Amygdala (tissue), 56 donors: ENCODE measurements at places on chromosomes 16 and 17.

DNA sequence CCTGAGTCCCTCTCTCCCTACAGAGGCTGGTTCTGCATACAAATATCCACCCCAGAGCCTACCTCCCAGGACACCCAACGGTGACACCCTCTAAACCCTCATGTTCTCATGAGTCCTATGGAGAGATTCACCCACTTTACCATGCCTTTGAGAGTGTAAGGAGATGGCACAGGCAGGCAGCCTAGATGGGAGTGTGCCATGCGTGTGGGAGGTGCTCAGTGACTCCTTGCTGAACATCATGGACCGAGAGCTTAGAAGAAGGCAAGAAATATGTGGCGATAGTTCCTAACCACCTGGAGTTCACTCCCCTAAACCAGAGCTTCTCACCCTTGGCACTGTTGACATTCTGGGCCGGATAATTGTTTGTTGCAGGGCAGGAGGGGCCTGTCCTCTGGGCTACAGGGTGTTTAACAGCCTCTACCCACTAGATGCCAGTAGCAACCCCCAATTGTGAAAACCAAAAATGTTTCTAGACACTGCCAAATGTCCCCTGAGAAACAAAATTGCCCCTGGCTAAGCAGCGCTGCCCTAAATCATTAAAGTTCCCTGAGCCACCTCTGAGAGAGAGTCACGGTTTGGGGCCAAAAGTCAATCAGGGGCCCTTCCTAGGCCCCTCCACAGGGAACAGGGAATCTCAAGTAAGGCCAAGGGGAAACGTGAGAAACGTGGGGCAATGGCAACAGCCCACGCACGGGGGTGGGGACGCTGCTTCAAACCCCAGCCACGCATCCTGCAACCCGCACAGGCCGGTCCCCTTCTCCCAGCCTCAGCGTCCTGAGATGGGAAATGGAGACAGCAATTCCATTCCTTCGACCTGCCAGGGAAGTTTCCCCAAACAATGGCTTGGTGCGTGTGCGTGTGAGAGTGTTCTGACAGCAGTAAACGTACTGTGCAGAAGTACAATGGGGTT is 66.8 kb downstream of the C16orf78 start:
- DNase-seq, result no peak

GRCh38 chr16:3022684-3023414 is 893 bp downstream of the HCFC1R1 start:
- DNase-seq, result no peak

GRCh38 chr16:8670014-8670560 is 4.3 kb upstream of the ABAT start:
- no peak for DNase-seq

DNA sequence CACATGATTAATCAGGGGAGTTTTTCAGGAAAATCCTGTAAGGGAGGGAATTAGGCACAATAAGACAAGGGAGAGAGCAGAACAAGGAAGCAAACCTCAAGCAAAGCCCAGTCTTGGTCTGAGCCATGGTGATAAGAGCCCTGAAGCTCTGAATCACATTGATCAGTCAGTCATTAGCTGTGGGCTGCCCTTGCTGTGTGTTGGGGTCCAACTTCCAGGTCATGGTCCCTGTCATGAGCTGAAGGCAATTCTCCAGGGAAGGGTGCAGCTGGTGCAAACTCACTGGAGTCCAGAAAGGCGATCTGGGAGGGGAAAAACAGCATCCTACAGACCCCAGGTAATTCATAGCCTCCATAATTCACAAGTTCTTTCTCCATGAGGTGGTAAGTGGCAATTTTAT is 89.9 kb downstream of the CYLD start:
- DNase-seq, result no peak

- DNase-seq, result no peak
Measured at GRCh38 chr16:57798267-57798810, 4.0 kb downstream of the KIFC3 start.

DNA sequence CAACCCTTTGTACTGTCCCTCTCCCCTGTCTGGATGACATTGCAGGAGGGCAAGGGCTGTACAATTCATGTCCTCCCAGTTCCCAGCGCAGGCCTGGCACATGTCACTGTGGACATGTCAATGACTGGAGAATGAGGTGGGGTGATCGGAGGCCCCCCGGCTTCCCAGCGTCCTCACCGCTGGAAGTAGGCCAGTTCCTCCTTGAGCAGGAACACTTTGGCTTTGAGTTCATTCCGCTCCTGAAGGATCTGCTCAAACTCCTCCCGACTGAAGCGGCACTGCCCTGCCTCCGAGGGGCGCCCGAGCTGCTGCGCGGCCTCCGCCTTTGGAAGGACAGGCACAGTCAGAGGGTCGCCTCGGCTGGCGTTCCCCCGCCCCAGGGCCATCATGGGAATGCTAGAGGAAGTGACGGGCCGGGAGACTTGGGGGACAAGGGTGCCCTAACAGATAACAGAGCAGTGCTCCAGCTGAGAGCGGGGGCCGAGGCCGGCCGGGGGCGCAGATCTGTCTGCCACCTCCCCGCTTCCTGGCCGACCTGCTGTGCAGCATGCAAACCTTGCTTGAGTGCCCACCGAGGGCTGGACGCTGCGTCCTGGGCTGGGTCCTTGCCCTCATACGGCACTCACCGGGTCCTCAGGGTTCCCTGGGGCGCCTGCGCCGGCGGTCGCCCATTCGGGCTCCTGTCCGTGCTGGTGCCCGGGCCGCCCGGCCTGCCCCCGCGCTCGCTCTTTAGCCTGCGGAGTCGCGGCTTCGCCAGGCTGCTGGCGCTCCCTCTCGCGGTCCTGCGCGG is 1.3 kb downstream of the RILP start:
- DNase-seq, result no peak

DNA sequence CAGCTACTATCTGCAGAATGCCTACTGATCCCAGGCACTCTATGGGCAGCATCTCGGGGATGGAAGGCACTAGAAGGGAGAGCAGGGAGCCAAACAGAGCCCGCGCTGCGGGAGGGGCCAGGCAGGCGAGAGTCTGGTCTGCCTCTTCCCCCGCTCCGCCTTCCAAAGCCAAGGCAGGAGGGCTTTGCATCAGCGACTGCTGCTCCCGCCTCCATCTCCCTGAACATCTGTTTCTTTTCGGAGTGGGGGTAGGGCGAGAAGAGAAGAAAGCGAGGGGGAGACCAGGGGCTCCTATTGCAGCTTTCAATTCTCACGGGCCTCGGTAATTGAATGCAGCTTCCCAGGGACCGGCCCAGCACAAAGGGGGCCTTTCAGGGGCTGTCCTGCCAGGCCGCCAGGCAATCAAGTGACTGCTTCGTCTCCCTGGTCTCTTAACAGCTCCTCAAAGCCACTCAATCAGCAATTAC is 31.4 kb upstream of the CDC42EP4 start:
- peak; percentile 71 for DNase-seq

DNA sequence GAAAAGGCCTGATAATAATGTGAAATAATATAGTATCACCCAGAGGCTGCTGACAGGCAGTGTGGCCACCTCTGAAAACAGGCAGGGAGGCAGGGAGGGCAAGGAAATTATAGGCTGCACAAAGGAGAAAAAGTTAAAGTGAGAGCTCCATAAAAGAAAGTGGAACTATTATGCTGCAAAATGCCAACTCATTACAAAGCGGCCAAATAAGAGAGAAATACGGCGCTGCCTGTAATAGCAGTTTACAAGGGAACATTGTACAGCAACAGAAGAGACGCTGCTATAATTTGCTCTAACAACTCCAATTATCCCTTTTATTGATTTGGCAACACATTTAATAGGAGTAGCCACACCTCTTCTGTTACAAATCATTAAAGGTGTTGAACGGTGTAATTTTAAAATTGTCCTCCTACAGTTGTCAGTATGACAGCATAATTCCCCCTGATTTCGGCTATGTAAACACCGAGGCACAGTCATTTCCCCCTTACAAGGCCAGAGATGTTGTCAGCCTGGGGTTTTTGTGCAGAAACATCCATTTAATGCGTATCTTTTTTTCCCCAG is 120.3 kb downstream of the MRM1 start:
- no peak for DNase-seq

DNA sequence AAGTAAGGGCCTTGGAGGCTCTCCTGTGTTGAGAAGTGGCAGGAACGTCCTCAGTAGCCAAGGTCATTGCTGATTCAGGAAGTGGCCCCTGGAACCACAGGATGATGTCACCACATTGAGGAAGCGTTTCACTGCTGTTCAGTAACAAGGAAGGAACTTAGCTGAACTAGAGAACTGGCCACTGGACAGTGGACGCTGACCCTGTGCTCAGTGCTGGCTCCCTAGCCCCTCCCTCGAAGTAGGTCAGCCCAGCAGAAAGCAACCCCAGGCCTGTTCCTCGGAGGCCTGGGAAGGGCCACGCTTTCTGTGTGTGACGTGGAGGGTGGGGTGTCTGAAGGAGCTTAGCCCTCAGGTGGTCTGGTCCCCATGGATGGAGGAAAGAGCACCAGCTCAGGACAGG is 58.3 kb downstream of the B9D1 start:
- no peak for DNase-seq

- DNase-seq, result no peak
Measured at GRCh38 chr16:2860826-2861567, 3.0 kb upstream of the PRSS22 start.

- no peak for DNase-seq
Measured at GRCh38 chr16:9248162-9248561, 156.7 kb downstream of the HAPSTR1 start.

DNA sequence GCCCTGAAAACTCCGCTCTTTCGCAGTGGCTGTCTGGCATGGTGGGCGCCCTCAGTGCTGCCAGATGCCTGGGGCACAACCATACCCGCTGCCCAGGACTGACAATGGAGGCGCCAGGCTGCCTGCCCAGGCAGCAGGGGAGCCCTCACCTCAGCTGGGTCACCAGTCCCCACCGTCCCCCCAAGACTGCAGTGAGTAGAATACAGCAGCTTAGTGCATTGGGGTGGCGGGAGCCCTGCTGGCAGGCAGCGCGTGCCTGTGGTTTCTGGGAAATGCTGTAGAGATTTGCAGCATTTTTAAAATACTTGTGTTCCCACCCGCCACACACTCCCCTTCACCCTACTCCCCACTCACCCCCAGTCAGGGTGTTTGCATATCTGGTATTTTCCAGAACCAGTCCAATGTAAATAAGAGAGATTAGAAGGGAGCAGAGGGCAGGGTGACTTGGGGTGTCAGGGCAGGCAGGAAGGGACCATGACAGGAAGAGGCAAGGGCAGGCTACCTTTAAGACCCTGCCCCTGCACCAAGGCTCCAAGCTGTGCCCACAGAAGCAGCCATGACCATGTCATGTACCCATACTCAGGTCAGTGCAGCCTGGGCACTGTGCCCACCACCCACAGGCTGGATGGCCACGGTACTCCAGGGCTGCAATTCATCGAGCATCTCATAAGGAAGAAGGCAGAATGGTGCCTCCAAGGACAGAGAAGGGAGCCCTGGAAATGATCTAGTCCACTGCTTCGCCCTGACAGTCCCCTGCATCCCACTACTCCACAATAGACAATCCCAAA is 21.5 kb downstream of the MYO18A start:
- DNase-seq, result no peak

GRCh38 chr16:57619606-57620334 is 8.7 kb upstream of the ADGRG1 start:
- DNase-seq, result no peak

GRCh38 chr16:85330006-85330693 is 217.9 kb upstream of the CIBAR2 start:
- no peak for DNase-seq

- no peak for DNase-seq
Measured at GRCh38 chr17:45235416-45236281, 14.0 kb downstream of the FMNL1 start.
